ENCODE measurements at places on chromosomes 16 and 17.

DNA sequence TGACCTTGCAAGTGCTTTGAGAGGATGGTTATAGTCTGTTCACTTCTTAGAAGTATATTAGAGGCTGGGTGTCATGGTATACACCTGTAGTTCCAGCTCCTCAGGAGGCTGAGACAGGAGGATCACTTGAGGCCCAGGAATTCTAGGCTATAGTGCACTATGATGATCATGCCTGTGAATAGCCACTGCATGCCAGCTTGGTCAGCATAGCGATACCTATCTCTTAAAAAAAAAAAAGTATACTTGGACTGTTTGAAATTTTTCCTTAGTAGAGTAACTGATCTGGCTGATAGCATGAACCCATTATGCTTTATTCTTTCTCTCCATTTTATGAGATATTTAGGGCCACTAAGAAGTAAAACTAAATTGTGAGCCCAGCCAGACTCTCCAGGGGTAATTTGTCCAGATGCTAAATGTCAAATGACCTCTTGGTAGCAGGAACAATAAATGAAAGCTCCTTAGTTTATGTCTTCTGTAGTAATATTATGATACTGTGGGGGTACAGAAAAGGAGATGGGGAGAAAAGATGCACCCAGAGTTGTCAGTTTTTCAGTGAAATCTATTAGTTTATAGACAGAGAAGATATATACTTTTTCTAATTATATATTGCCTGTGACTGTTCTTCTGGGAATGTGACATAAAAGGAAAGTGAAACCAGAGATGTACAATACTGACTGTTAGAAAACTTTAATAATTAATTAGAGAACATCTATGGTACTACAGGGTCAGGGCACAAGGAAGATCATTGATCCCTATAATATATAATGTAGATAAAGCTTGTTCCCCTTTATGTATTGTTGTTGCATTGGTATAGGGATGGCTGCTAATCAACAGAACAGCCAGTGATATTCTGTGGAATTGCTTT lies 335.3 kb upstream of the TBX2 start:
- DNase-seq: no peak

DNA sequence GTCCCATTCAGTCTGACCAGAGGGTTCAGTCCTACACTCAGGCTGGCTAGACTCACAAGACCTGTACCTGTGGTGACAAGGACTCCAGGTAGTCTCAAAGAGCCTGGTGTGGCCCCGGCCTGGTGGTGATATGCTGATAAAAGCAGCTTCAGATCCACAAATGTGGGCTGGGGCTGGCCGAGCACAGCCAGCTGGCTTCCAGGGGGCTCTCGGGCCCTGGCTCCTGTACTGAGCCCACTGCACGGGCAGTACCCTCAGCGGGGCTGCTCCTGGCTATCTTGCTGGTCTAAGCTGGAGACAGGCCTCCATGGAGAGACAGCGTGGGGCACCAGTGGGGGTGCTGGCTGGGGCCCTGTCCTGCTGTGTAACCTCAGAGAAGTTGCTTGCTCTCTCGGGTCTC lies 4.3 kb downstream of the SMIM5 start:
- DNase-seq: no peak

DNA sequence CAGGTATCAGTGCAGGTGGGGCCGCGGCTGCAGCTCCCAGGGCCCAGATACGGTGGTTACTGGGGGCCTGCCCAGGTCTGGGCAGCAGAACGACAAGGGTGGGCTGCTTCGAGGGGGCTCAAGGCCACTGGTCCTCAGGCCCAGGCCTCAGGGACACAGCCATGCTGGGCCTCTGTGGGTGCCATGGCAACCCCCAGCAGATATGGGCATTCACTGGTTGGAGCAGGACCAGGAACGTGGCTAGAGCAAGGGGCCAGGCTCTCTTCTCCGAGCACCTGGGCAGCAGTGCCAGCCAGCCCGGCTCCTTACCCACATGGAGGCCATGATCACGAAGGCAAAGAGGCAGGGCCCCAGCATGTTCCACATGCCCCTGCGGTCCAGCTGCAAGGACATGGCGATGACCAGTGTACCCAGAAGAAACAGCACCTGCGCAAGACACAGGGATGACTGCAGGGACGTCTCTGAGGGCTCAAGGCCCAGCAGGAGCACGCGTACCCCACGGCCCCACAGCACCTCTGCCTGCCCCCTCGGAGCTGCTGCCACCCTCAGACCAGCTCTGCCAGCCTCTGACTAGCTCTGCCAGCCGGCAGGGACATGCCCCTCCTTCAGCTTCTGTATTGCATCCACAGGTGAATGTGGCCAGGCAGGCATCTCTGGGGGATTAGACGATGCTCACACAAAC lies 2.1 kb upstream of the MRPL28 start:
- no peak for DNase-seq

GRCh38 chr16:47196457-47196856 lies 52.7 kb upstream of the NETO2 start:
- no peak for DNase-seq

- no peak for DNase-seq
Observed at GRCh38 chr16:71846431-71846830, 655 bp downstream of the ATXN1L start.

DNA sequence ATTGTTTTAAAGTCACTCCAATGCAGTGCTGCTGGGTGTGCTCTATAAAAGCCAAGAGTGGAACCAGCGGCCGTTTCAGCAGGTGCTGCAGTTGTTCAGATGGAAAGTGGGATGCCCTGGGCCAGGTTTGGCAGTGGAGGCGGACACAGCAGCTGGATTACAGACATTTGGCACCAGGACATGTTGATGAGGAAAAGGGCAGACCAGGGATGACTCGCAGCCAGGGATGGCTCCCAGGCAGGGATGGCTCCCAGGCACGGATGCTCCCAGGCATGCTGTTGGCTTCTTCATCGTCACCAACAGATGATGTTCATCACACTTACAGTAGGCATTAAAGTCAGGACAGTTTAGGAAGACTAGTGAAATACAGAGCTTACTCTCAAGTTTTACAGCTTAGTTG lies 10.0 kb downstream of the GAN start:
- DNase-seq: no peak

DNA sequence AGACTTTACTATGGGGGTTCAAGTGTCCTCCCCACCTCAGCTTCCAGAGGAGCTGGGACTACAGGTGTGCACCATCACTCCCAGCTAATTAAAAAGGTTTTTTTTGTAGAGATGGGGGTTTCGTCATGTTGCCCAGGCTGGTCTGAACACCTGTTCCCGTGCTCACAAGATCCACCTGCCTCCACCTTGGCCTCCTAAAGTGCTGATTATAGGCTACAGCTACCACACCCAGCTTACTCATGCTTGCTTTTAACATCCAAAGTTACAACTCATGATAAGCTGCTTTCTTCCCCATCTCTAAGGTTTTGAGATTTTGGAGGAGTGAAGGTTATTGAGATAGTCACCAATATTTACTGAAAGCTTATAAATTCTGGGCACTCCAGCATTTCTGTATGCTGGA lies 2.6 kb downstream of the NUP88 start:
- no peak for DNase-seq

- DNase-seq: no peak
Observed at GRCh38 chr17:77592106-77592865, 366.2 kb upstream of the TNRC6C start.

Measured in stimulated activated CD4-positive, alpha-beta T cell treated with anti-CD3 and anti-CD28 coated beads, Interleukin-12 subunit alpha, Interleukin-12 subunit beta, amount 100 ng/mL, for 48 hours (primary cell).